HCT116 (cell line): ENCODE measurements at places on chromosomes 2 and 18. TPM values are rescaled to one million over a fixed set of nuclear protein-coding genes. Genes with fewer than 3 reads are reported as not detected.

Gene PSMA8
- not detected for total RNA-seq

DNA sequence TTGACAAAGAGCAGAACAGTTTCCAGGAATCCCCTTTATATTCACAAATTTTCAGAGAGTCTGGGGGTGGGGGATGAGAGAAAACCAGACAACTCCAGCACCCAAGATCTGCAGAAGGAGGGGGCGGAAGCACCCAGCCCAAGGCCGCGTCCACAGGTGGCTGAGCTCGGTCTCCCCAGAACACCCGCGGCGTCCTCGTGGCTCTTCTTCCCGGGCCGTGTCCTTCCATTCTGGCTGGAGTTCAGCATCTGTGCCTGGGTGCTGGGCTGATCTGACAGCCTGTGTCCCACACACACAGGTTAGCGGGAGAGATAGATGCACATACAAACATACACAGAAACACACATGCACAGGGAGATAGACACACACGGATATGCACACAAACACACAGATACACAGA, 455.8 kb upstream of the SALL3 start:
- no peaks in the 10 kb centered on the region for H3K36me3 ChIP-seq
- no peak overlapping the region for H3K4me3 ChIP-seq
- no peaks in the 10 kb centered on the region for H3K4me1 ChIP-seq

DNA sequence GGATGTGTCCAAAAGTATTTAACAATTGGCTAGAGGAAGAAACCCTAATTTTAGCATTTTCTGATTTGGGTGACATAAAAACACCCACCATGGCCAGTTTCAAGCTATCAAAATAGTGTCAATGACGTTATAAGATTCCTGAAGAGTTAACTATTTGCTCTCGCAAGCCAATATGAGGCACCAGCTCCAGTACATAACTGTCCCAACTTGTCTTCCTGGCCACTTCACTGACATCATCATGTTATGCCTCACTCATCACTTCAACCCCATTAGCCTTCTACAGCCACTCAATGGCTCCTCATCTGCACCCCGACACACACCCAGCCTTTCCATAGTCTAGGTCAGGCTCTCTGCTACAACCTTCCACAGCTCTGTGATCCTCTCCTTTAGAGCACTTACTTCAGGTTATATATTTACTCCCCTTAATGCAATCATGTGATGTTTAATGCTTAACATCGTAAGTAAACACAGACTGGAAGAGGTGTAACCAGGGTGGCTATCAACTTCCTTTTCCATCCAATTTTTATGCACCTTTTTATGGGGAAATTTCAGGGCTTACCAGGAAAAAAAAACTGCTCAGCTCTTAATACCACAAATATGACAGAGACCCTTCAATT, 158.7 kb downstream of the VWC2L start:
- H3K36me3 ChIP-seq: no peaks in the 10 kb centered on the region
- no peaks in the 10 kb centered on the region for H3K27me3 ChIP-seq
- H3K27ac ChIP-seq: no peak overlapping the region
- DNase-seq: no peak

DNA sequence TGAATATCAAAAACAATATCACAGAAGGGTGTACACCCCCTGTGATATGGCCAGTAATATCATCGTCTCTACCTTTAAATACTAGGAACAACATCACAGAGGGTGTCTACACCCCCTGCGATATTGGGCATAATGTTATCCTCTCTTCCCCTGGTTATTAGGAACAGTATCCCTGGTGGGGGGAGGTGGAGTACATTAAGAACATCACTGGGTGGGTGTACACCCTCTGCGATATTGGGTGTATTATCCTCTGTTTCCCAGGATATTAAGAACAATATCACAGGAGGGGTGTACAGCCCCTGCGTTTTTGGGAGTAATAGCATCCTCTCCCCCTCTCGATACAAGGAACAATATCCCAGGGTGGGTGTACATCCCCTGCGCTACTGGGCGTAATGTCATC, 1932.8 kb downstream of the SUCLG1 start:
- DNase-seq: no peak
- no peak overlapping the region for H3K27ac ChIP-seq
- H3K4me1 ChIP-seq: no peaks in the 10 kb centered on the region
- H3K36me3 ChIP-seq: no peaks in the 10 kb centered on the region
- no peak overlapping the region for H3K4me3 ChIP-seq
- no peaks in the 10 kb centered on the region for H3K27me3 ChIP-seq

GRCh38 chr18:10094655-10095054, 180.8 kb downstream of the VAPA start:
- no peak overlapping the region for H3K27ac ChIP-seq
- no peak overlapping the region for H3K4me3 ChIP-seq
- H3K36me3 ChIP-seq: no peaks in the 10 kb centered on the region
- H3K27me3 ChIP-seq: peaks cover 14% of the 10 kb centered on the region; the same call in 1 of the 2 replicates

DNA sequence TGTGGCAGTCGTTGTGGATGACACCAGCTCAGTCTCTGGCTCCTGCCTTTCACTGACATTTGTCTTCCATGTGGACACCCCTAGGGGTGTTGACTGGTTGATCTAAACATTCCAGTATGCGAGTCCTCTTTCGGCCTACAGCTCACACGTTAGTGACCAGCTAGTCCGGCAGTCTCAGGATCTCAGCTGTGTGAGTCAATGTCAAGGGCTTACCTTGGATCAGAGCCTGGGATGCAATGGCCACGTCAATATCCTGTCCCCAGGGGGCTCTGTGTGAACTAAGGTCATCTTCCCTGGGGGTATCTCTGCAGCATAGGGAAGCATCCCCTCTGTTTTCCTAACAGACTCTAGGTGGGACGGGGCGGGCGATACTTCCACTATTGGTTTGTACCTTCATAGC, 35.1 kb upstream of the YWHAQ start:
- no peak overlapping the region for H3K27ac ChIP-seq
- H3K36me3 ChIP-seq: no peaks in the 10 kb centered on the region
- no peak for DNase-seq
- H3K4me3 ChIP-seq: no peak overlapping the region
- H3K4me1 ChIP-seq: peaks cover 8% of the 10 kb centered on the region

Gene FBXO41
- 34.9 TPM for total RNA-seq

- H3K4me1 ChIP-seq: no peaks in the 10 kb centered on the region
- H3K4me3 ChIP-seq: no peak overlapping the region
- no peaks in the 10 kb centered on the region for H3K27me3 ChIP-seq
- DNase-seq: no peak
- H3K27ac ChIP-seq: no peak overlapping the region
- H3K36me3 ChIP-seq: no peaks in the 10 kb centered on the region
These were observed 8.2 kb upstream of the GAREM2 start for GRCh38 chr2:26164641-26165211.

DNA sequence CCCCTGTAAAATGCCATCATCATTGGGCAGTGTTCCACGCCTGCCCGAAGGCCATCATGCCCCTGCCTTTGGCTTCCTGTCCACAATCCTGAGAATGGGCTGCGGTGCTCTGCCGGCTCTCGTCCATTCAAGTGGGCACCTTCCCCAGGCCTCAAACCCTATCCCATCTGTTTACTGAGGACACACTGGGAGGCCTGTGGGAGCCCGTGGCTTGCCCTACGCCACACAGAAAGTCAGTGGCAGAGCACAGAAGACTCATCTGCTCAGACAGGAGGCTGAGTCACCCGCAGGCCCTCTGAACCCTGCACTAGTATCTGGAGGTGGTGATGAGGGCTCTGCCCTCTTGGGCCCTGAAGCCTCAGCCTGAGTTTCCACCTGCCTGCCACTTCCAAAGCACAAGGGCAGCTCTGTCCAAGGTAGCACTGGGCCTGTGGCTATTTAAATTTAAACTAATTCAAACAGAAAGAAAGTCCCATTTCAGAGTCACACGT, 19.1 kb upstream of the ANKRD53 start:
- no peaks in the 10 kb centered on the region for H3K36me3 ChIP-seq
- H3K27me3 ChIP-seq: peaks cover 19% of the 10 kb centered on the region
- H3K4me1 ChIP-seq: no peaks in the 10 kb centered on the region
- H3K27ac ChIP-seq: no peak overlapping the region
- H3K4me3 ChIP-seq: no peak overlapping the region
- no peak for DNase-seq

DNA sequence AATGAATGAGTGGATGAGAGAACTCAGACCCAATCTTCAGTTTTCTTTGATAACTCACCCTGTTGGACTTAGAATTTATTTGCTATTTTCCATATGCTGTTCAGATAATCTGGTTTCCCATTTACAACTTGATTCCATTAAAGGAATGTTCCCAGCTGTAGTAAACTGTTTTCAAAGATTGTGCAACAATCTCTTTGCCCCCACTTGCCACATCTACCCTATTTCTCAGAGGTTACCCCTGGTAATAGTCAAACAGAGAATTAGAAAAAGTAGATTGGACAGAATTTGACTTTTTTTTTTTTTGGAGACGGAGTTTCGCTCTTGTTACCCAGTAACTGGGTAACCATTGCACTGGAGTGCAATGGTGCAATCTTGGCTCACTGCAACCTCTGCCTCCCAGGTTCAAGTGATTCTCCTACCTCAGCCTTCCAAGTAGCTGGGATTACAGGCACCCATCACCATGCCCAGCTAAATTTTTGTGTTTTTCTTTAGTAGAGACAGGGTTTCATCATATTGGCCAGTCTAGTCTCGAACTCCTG, 93.4 kb upstream of the SIX2 start:
- H3K36me3 ChIP-seq: no peaks in the 10 kb centered on the region
- no peak overlapping the region for H3K27ac ChIP-seq
- no peak overlapping the region for H3K4me3 ChIP-seq
- no peak for DNase-seq
- H3K27me3 ChIP-seq: no peaks in the 10 kb centered on the region
- no peaks in the 10 kb centered on the region for H3K4me1 ChIP-seq

DNA sequence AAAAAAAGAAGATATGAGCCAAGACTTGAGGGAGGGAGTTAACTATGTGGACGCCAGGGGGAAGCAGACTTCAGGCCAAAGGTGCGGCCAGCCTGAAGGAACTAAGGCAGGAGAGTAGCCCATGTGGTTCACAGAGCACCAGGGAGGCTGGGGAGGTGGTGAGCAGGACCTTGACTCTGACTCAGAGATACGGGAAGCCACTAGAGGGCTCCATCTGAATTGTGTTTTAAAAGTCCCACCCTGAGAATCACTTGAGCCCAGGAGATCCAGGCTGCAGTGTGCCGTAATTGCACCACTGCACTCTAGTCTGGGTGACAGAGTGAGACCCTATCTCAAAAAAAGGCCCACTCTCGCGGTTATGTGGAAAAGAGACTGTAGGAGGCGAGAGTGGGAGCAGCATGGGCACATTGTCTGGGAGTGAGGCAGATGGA, 12.3 kb downstream of the CEP192 start:
- H3K4me1 ChIP-seq: no peaks in the 10 kb centered on the region
- DNase-seq: peak; percentile 78
- no peak overlapping the region for H3K4me3 ChIP-seq
- H3K27me3 ChIP-seq: no peaks in the 10 kb centered on the region
- H3K36me3 ChIP-seq: peaks cover 8% of the 10 kb centered on the region; the same call in 1 of the 2 replicates

Gene IL36A
- not detected for total RNA-seq

- DNase-seq: no peak
- H3K4me3 ChIP-seq: peak overlapping the region; percentile 87
- no peak overlapping the region; the same call in 1 of the 2 replicates for H3K27ac ChIP-seq
- peaks cover 4% of the 10 kb centered on the region; the same call in 1 of the 2 replicates for H3K36me3 ChIP-seq
These were observed 1.4 kb downstream of the PPP4R1 start for GRCh38 chr18:9612977-9613376.

- no peak for DNase-seq
- H3K4me3 ChIP-seq: no peak overlapping the region
These were observed 28.8 kb upstream of the RMDN2 start for GRCh38 chr2:37896319-37896718.

Gene PTPRN
- not detected for total RNA-seq

Gene UGT1A3
- total RNA-seq: not detected

DNA sequence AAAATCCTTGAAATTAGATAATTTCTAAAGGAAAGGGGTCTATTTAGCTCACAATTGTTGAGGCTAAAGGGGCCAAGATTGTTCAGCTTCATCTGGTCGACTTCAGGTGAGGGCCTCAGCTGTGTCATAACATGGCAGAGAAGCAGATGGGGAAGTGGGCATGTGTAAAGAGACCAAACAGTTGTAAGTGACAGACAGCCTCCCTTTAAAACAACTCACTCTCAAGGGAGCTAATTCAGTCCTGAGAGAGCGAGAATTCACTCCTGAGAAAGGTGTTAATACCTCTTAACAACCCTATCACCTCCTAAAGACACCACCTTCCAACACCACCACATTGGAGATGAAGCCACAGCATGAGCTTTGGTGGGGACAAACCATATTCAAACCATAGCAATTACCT, 62.4 kb downstream of the KCMF1 start:
- DNase-seq: no peak
- no peak overlapping the region for H3K27ac ChIP-seq
- H3K4me1 ChIP-seq: peaks cover 9% of the 10 kb centered on the region; the same call in 1 of the 2 replicates
- no peak overlapping the region for H3K4me3 ChIP-seq
- H3K36me3 ChIP-seq: peaks cover 27% of the 10 kb centered on the region

Gene SCN7A
- total RNA-seq: 0.07 TPM

- H3K27ac ChIP-seq: no peak overlapping the region
- H3K36me3 ChIP-seq: no peaks in the 10 kb centered on the region
- no peak overlapping the region for H3K4me3 ChIP-seq
- DNase-seq: no peak
- no peaks in the 10 kb centered on the region for H3K27me3 ChIP-seq
These were observed 76.2 kb upstream of the CHRNA1 start for GRCh38 chr2:174840436-174840835.

Gene CASP10
- 2.6 TPM for total RNA-seq

- H3K4me3 ChIP-seq: no peak overlapping the region
- no peak for DNase-seq
- no peaks in the 10 kb centered on the region for H3K27me3 ChIP-seq
- H3K36me3 ChIP-seq: no peaks in the 10 kb centered on the region
These were observed 114.5 kb downstream of the INSIG2 start for GRCh38 chr2:118202707-118203303.

GRCh38 chr2:165248238-165248637, 9.0 kb downstream of the SCN2A start:
- H3K4me3 ChIP-seq: no peak overlapping the region
- DNase-seq: no peak
- H3K36me3 ChIP-seq: no peaks in the 10 kb centered on the region
- H3K27me3 ChIP-seq: peaks cover 12% of the 10 kb centered on the region; the same call in 1 of the 2 replicates
- no peaks in the 10 kb centered on the region for H3K4me1 ChIP-seq

GRCh38 chr2:72579591-72580180, 246.1 kb downstream of the EXOC6B start:
- H3K4me3 ChIP-seq: no peak overlapping the region
- no peaks in the 10 kb centered on the region for H3K27me3 ChIP-seq
- H3K4me1 ChIP-seq: no peaks in the 10 kb centered on the region
- H3K27ac ChIP-seq: no peak overlapping the region
- peak; percentile 26 for DNase-seq
- H3K36me3 ChIP-seq: no peaks in the 10 kb centered on the region

Gene SLC9A2
- total RNA-seq: 1.4 TPM

- H3K27ac ChIP-seq: no peak overlapping the region
- no peaks in the 10 kb centered on the region for H3K27me3 ChIP-seq
- no peaks in the 10 kb centered on the region for H3K4me1 ChIP-seq
- DNase-seq: no peak
- peaks cover 5% of the 10 kb centered on the region for H3K36me3 ChIP-seq
- H3K4me3 ChIP-seq: no peak overlapping the region
These were observed 8.8 kb downstream of the RETREG2 start for GRCh38 chr2:219186754-219187456.
